ENCODE measurements at places on chromosomes 2 and 18. TPM values are rescaled to one million over a fixed set of nuclear protein-coding genes. Genes with fewer than 3 reads are reported as not detected.

Gene LYG2
- total RNA-seq, result not detected

GRCh38 chr2:16057661-16058060 lies 117.3 kb downstream of the MYCN start:
- DNase-seq, result no peak
- no peaks in the 10 kb centered on the region for H3K36me3 ChIP-seq
- peaks cover 11% of the 10 kb centered on the region for H3K4me1 ChIP-seq
- no peak overlapping the region for H3K4me3 ChIP-seq
- H3K27me3 ChIP-seq, result no peaks in the 10 kb centered on the region
- no peak overlapping the region for H3K27ac ChIP-seq

DNA sequence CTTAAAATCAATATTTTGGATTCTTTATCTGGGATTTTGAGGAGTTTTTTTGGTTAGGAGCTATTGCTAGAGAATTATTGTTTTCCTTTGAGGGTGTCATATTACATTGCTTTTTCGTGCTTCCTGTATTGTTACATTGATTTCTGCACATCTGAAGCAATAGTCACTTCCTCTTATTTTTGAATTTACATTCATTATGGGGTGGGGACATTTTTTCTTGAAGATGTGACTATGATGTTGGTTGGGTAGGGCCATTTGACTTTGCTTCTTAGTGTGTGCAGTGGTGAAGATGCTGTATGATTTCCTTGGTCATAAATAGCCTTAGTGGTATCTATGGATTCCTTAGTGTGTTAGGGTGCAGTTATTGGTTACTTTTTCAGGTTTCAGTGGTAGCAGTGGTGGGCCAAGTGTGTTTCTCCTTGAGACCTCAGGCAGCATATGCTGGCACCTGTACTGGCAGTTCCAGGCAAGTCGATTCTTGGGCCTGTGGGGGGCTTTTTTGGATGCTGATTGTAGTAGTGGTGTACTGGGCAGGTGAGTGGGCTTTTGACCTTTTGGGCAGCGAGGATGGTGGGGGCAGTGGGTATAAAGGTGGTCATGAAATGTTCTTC lies 61.8 kb downstream of the ARHGAP25 start:
- H3K27me3 ChIP-seq, result no peaks in the 10 kb centered on the region
- no peaks in the 10 kb centered on the region for H3K4me1 ChIP-seq

DNA sequence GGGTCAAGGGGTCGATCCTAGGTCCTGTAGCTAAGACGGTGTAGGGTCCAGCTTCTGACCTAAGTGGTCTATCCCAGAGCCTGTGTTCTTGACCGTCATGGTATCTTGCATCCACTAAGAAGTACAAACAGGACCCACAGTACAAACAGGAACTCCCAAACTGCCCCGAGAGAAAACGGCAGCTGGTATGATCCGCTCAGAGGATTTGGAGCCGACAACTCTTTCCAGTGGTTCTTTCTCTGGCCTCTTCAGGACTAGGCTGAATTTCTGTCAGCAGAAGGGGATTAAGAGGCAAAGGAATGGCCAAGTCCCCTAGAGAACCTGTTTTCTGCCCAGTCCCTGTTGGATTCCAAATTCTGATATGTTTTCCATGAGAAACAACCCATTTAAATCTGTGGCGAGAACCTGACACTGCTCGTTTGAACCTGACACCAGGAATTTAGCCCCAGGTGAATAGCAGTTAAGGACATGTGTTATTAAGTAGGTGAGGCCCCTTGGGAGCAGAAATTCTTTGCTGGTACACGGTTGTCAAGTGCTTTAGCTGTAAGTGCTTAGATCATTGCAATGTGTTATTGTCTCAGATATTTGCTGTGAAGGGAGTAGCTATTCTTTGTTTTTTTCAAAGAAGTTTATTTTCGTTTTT lies 50.5 kb upstream of the TXNDC2 start:
- peaks cover 34% of the 10 kb centered on the region for H3K4me1 ChIP-seq
- H3K4me3 ChIP-seq, result no peak overlapping the region
- no peaks in the 10 kb centered on the region for H3K36me3 ChIP-seq

- DNase-seq, result no peak
- no peaks in the 10 kb centered on the region for H3K4me1 ChIP-seq
- no peak overlapping the region for H3K27ac ChIP-seq
- H3K36me3 ChIP-seq, result no peaks in the 10 kb centered on the region
- no peaks in the 10 kb centered on the region for H3K27me3 ChIP-seq
- H3K4me3 ChIP-seq, result no peak overlapping the region
Observed at GRCh38 chr2:28821295-28821958, 10.8 kb downstream of the SPDYA start.
